ENCODE measurements at places on chromosomes 12 and 14.

DNA sequence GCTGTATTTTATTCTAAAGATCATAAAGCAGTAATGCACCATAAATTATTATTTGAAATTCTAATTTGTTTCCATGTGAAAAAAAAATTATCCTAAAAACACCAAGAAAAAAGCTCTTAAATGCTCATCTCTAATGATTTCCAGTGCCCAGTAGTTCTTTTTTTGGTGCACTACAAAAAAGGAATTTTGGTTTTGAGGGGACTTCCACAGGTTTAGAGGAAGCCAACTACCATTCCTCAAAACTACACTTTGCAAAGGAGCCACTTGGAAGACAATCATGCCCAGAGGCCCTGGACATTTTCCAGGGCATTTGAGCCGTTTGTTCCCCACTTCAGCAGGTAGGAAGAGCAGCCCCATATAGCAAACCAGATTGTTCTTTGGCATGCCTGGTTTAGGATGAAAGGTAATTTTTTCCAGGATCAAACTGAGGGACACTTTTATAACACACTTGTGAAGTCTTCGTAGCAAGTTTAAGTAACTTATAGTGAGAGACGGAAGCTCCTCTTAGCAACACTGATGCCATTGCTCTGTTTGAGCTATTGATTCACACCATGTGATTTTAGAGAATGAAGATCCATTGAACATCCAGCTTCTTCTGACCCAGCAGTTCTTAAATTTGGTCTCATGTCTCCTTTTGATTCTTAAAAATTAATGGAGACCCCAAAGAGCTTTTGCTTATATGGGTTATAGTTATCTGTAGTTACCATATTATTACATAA, 187.9 kb downstream of the ETV6 start:
- no peak for DNase-seq

- DNase-seq = no peak
These were observed 9.7 kb upstream of the KRT81 start for GRCh38 chr12:52300796-52301691.

GRCh38 chr14:59150990-59151389, 37.5 kb upstream of the DAAM1 start:
- DNase-seq = no peak

GRCh38 chr12:117580718-117581062, 219.3 kb upstream of the NOS1 start:
- peak; percentile 83 for DNase-seq

DNA sequence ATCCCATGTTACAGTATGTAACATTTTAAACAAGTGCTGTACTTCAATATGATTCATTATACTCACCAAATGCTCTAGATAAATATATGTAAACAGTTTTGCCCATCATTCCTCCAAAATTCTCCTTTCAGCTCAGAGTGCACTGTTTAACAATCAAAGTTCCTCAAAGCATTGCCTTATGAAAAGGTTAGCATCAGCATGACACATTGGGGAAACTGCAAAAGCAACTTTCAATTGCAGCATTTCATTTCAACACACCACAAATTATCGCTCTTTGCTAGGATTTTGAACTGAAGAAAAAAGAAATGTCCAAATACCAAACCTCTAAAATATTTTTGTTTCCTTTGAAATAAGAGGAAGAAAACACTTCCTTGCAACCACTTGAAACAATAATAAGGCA, 413.2 kb downstream of the FLRT2 start:
- no peak for DNase-seq

GRCh38 chr12:32681272-32681671, 2.2 kb downstream of the DNM1L start:
- DNase-seq = no peak

- DNase-seq = no peak
These were observed 545.2 kb downstream of the BCL11B start for GRCh38 chr14:98726585-98727405.

GRCh38 chr12:93151079-93151762, 222.1 kb upstream of the EEA1 start:
- no peak for DNase-seq
